Tibial nerve (tissue), 4 donors: ENCODE measurements at places on chromosomes 12 and 14. TPM values are rescaled to one million over a fixed set of nuclear protein-coding genes. Genes with fewer than 3 reads are reported as not detected.

The DPF3 gene
- total RNA-seq = 5.4 TPM

The MSI1 gene
- total RNA-seq = 0.22 TPM

The MMP19 gene
- 35.1 TPM for total RNA-seq

The FAIM2 gene
- total RNA-seq = 46.8 TPM

GRCh38 chr12:59408431-59408830 is 187.4 kb upstream of the SLC16A7 start:
- DNase-seq = no peak

DNA sequence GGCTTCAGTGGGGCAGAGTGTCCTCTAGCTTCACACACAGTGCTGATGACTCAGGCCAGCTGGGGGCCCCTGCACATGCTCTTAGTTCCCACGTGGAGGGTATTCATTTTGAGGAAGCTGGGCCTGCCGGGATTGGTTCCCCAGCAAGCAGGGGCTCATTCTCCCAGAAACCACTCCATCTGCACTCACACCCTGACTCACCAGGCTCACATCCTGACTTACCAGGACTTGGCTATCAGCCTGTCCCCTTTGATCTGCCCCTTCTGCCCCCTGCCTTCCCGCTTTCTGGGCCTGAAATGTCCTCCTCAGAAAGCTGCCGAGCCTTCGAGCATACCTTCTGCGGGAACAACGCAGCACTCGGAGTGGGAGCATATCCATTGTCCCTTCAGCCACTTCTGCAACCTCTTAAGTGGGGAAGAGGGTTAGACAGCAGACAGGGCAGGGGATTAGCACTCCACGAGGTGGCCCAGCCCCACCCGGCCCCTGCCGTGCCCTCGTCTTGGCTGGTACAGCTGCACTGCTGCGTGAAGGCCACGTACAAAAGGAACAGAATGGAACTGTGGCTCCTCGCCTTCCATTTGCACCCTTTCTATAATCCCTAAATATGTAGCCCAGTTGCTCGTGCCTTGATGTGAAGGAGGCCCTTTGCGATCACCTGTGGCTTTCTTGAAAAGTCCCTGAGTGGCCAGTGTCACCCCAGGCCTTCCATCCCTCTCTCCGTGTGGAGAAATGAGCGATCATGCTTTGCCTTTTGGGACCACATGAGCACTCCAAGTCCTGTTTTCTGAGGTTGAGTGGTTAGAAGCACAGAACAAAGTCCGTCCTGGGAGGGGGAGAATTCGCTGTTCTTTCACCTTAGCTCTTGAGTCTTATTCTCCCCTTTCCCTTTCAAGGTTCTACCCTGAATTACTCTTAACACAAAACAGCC is 26.1 kb downstream of the TPCN1 start:
- no peak for DNase-seq

DNA sequence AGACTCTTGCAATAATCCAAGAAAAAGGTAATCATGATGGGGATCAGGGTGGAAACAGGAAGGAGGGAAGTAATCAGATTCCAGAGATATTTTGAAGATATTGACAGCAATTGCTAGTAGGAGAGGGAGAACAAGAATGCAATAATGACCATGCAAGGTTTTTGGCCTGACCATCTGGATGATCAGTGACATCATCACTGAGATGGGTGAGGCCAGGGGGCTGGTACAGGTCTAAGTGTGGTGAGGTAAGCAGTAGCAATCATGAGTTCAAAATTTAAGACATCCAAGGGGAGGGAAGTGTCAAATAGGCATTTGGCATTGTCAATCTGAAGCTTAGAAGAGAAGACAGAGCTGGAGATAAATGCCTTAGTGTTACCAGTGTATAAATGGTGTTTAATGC is 24.8 kb upstream of the CLMN start:
- no peak for DNase-seq

GRCh38 chr12:114218136-114218535 is 187.8 kb downstream of the TBX5 start:
- no peak for DNase-seq

- DNase-seq = no peak
Observed at GRCh38 chr14:84080944-84081343, 1449.0 kb upstream of the FLRT2 start.

- DNase-seq = peak; percentile 74
Observed at GRCh38 chr12:110403146-110403975, at the start of gene ANAPC7. Gene ANAPC7, minus strand, starts transcription at chr12:110403708. Its CDS starts 81 bp downstream, at chr12:110403627.

- no peak for DNase-seq
Observed at GRCh38 chr12:69633061-69633460, 22.4 kb upstream of the LRRC10 start.

GRCh38 chr12:92551853-92552397 is 150.9 kb upstream of the PLEKHG7 start:
- DNase-seq = no peak

- no peak for DNase-seq
Observed at GRCh38 chr12:26867080-26867479, 34.1 kb upstream of the ITPR2 start.

GRCh38 chr12:122022393-122023338 is 982 bp downstream of the BCL7A start:
- no peak for DNase-seq

DNA sequence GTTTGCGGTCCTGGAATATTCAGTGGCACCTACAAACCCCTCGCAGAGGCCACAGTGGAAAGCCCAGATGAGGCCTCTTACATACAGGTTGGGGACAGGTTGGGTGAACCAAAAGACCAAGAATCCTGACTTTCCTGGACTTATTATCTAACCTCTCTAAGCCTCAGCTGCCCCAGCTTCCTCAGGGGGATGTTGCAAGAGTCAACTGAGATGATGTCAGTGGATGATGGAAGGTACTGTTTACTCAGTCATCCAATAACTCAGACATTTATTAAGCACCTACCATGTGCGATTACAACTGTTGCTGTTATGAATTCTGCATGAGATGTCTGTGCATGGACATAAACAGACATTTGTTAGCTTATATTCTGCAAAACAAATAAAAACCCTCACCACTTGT is 72.8 kb downstream of the RFX4 start:
- DNase-seq = no peak

DNA sequence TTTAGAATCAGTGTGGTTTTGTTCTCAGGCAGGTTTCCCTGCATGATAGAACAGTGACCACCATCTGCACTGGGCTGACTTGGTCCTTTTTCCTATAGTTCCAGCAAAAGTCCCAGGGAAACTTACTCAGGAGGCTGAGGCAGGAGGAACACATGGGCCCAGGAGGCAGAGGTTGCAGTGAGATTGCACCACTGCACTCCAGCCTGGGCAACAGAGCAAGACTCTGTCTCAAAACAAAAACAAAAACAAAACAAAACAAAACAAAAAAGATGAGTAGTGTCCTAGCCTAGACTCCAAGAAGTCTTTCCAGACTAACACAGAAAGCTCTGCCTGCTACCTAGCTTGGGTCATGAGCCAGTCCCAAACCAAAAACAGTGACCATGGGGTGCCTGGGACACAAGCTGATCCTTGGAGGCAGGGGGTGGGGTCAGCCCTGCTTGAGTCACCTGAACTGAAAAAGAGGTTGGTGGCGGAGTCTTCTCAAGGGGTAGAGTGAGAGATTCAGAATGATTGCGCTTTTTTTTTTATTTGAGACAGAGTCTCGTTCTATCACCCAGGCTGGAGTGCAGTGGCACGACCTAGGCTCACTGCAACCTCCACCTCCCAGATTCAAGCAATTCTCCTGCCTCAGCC is 7.4 kb upstream of the SLC11A2 start:
- DNase-seq = no peak

GRCh38 chr12:56121204-56121870 is 3.3 kb downstream of the ZC3H10 start:
- no peak for DNase-seq
